ENCODE measurements at places on chromosomes 12 and 14.

DNA sequence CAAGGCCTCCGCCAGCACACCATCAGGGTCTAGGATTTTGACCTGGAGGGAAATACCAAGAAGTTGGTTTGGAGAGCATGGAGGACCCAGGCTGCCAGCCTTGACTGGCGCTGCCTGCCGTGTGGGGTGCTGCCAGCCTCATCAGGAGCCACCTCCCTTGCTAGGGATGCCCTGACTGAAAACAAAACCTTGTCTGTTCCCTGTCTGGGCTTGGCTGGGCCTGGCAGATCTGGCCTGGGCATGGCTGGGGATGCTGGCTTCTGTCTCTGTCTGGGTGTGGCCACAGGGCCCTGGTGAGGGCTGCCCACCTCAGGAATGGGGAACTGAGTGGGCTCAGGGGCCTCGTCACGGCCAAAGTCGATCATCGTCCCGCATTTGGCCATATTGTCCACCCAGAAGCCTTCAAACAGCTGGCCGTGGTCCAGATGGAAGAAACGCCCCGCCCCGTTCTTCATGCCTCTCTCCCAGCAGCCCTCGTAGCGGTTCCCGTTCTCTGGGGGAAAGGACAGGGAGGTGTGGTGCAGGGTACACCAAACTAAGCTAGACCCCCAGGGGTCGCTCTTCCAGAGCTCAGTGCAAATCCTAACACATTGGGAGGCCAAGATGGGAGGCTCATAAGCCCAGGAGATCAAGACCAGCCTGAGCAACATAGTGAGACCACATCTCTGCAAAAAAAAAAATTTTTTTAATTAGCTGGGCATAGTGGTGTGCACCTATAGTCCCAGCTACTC is 16.5 kb downstream of the MORN3 start:
- no peaks in the 10 kb centered on the region for H3K27me3 ChIP-seq
- H3K4me3 ChIP-seq: no peak overlapping the region
- DNase-seq: no peak
- no peaks in the 10 kb centered on the region for H3K36me3 ChIP-seq

- no peak for DNase-seq
- H3K27me3 ChIP-seq: no peaks in the 10 kb centered on the region
- no peak overlapping the region for H3K4me3 ChIP-seq
- no peaks in the 10 kb centered on the region for H3K36me3 ChIP-seq
- H3K27ac ChIP-seq: no peak overlapping the region
These were observed 235.3 kb downstream of the CCDC91 start for GRCh38 chr12:28425526-28425925.

- DNase-seq: no peak
- peaks cover 42% of the 10 kb centered on the region for H3K4me1 ChIP-seq
- no peaks in the 10 kb centered on the region for H3K36me3 ChIP-seq
- no peak overlapping the region for H3K4me3 ChIP-seq
- no peaks in the 10 kb centered on the region for H3K27me3 ChIP-seq
These were observed 446.5 kb downstream of the ADAMTS20 start for GRCh38 chr12:43105426-43105981.

DNA sequence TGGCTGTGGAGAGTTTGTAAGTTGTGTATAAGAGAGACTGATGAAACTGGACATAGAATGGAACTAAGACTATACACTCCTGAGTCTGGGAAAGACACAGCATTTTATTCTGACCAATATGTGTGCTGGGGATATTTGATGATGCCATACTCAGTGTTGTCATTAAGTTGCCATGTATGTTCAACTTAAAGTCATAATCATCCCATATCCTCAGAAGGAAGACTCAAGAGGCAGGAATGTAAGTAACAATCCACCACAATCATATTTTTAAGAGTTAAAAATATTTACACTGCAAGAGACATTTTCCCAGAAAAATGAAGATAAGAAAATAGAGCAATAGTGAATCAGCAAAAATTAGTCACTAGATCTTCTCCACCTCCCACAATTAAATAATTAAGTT is 120.1 kb downstream of the MDGA2 start:
- no peak overlapping the region for H3K4me3 ChIP-seq
- H3K27ac ChIP-seq: no peak overlapping the region
- no peaks in the 10 kb centered on the region for H3K36me3 ChIP-seq
- no peaks in the 10 kb centered on the region for H3K4me1 ChIP-seq
- no peak for DNase-seq
- H3K27me3 ChIP-seq: no peaks in the 10 kb centered on the region

DNA sequence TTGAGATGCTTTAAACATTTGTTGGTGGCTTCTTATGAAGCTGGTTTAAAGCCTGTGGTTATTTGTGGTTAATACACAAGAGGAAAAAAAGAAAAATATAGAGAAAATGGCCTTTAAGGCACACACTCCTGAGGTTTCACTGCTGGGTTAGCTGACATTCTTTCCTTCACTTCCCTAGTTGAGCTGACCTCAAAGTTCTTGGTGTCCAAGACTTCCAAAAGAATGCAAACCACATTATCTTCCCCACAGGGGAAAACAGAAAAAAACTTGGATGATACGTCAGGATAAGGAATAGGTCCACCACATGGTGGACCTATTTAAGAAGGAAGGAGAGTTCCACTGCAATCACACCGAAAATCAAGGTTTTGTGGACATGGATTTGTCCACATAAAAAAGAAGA is 94.3 kb downstream of the SLC25A21 start:
- H3K27ac ChIP-seq: no peak overlapping the region
- DNase-seq: no peak
- H3K4me1 ChIP-seq: peaks cover 7% of the 10 kb centered on the region
- no peaks in the 10 kb centered on the region for H3K36me3 ChIP-seq
- no peaks in the 10 kb centered on the region for H3K27me3 ChIP-seq
